RCC 7860 (cell line): ENCODE measurements at places on chromosomes 16 and 17.

DNA sequence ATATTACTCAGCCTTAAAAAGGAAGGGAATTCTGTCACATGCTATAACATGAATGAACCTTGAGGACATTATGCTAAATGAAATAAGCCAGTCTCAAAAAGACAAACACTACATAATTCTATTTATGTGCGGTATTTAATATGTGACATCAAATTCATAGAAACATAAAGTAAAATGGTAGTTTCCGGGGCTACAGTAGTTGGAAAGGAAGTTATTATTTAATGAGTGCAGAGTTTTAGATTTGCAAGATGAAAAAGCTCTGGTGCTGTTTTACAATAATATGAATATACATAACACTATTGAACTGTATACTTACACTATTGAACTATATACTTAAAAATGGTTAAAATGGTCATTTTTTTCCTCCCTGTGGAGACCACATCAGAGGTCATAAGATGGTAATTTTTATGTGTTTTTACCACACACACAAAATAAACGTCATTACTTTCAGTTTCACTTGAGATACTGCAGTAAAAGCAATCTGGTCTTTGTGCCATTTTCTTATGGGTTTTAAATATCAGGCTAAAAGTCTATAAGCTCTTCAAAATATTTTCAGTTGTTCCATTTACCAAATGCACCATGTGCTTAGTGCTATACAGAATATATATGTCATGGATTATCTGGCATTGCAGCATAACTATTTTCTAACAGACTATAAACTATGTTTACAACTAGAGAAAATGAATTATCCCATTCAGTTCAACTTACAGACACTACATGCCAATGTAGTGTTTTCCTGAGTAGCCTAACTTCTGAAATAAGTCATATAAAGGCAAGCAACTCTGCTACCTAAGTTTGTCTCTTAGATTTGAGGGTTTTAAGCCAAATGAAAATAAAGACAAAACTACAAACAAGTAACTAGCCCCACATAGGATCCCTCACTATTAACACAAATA, 90.9 kb downstream of the SPAG9 start:
- no peak for DNase-seq

DNA sequence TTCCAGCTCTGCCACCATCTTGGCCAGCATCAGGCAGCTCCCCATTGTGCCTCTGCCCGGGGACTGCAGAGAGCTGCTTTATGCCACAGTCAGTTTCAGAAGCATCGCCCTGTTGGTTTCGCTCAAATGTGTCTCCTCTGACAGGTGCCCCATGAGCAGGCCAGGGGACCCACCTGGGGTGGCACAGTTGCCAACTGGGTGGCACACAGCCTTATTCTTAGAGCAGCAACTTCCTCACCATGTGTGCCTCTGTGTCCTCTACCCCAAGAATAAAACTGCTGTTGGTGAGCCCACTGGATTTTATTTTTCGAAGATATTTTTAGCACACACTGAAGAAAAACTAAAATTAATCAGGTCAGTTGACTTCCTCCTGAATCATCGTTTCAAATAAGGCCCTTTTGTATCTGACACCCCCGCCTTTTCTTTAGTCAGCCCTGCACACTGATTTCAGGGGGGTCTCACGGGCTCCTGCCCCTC, 44.9 kb upstream of the CACNG5 start:
- DNase-seq, result no peak

GRCh38 chr16:6428861-6429260, 903.8 kb upstream of the RBFOX1 start:
- DNase-seq, result no peak

DNA sequence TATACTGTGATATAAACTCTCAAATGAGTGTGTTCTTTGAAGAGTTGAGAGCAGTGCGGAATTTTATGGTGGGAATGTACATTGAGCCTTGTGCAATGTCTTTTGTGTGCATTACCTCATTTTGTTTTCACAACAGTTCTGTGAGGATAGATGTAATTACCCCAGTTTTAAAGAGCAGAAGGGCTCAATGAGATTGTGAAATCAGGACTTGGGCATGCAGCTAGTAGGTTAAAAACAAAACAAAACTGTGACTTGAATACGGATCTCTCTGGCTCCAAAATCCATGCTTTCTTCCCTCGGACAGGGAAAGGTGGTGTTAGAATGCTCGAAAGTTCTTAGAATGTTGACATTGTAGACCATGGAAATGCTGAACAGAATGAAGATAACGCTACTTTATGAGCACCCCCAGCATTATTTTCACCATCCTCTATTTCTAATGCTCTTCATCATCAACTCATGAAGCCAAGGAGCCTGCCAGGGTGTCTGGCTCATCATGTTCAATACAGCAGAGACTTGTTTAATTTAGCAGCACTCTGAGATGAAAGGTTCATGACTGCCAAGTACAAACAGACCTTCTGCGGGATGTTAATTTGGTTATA, 17.1 kb downstream of the MRTFB start:
- no peak for DNase-seq

- no peak for DNase-seq
Measured at GRCh38 chr16:52073024-52073423, 473.9 kb downstream of the TOX3 start.

DNA sequence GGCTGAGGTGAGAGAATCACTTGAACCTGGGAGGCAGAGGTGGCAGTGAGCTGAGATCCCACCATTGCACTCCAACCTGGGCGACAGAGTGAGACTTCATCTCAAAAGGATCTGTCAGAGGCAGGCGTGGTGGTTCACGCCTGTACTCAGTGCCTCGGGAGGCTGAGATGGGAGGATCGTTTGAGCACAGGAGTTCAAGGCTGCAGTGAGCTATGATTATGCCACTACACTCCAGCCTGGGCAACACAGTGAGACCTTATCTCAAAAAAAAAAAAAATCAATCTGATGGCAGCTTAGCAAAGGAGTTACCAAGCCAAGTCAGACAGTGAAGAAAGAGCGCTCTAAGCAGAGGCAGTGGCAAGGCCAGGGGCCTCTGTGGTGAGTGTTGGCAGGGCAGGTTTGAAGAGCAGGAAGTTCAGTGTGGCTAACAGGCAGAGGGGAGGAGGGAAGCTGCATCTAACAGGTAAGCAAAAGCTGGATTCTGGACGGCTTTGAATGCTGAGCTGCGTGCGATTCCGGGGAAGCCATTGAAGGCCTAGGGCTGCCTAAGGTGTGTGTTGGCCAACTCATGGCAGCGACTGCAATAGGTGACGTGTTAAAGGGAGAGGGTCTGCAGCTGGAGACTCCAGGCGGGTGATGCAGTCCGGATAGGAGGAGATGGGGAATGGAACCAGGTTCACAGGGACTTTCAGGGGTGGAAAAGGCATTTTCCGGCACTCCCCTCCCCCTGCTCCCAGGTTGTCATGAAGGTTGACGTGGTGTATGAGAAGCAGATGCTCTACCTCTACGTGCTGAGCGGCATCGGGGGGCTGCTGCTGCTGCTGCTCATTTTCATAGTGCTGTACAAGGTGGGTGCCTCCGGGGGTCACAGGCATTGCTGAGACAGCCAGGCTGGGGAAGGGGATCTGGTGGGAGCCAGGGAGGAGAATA, 7.0 kb downstream of the ZNF768 start:
- no peak for DNase-seq

DNA sequence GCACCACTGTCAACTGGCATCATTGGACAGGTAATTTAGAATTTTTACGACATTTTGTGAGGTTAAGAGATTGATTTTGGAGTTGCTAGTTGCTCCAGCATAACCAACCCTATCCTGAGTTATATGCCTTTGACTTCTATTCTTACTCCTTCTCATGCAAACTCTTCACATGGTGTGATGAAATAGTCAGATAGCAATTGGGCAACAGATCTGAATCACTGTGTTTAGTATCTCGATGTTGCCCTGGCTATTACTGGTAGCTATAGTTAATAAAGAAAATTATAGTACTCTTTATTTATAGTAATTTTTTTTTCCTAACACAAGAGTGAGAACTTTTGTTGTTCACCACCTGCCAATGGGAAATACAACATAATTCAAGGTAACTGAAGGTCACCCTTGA, 494.8 kb upstream of the TOM1L1 start:
- DNase-seq, result no peak

DNA sequence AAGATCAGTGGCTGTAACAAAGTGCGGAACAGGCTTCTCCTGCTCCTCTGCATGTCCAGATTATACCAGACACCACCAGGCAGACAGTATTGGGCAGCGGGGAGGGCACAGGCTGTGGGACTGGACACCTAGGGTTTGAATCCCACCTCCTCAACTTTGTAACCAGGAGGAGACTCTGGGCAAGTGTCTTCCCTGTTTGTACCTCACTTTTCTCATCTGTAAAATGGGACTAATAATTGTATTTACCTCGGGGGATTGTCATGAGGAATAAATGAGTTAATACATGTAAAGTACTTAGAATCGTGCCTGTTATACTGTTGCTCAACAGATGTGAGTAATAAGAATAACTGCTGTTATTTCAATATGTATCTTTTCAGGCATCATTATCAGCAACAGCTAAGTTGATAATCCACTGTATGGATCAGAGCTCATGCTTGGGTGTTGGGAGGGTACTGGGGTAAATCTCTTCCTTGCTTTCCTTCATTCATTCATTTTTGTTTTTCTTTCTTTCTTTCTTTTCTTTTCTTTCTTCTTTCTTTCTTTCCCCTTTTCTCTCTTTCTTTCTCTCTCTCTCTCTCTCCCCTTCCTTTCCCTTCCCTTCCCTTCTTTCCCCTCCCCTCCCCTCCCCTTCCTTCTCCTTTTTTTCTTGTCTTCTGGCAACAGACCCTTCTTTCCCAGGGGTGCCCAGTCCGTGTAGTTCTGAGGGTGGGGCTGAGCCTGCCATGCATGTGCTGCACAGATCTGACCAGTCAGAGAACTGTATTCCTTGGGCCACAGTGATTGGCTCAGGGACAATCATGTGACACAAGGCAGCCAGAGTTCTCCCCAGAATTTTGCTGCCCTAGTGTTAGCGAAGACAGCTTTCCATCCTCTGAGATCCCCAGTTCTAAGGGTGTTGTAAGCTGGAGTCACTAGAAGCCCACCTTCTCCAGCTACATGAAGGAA, 25.3 kb upstream of the BRD7 start:
- no peak for DNase-seq

GRCh38 chr16:85607321-85607765, 5.8 kb upstream of the GSE1 start:
- DNase-seq, result no peak

DNA sequence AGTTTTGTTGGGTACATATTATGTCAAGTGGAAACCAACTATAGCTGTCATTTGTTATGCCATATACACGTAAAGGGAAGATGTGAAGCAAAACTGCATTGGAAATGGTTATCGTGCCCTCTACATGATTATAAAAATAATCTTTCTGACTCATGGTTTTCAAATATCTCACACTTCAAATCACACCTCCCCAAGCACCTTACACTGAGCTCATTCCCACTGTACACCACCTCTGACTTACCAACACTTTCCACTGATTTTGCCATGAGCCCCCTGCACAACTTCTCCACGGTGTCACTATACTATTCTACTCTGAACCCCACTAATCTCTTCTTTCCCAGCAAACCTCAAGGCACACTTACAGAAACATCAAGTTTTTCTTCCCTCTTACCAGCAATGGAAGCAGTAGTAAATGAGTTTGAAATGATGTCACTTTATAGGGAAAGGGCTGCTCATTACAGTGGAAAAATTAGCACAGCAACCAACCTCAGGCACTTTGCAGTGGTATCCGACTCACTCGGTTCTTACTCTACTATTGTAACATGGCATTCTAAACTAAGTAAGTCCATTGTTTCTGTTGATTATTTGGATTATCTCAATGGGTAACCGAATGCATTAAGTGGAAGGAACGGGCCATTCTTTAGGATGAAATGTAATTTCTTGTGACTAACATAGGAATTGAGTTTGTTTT, 18.7 kb downstream of the ZNF821 start:
- no peak for DNase-seq

- no peak for DNase-seq
Measured at GRCh38 chr16:21685034-21685455, 21.3 kb downstream of the OTOA start.

GRCh38 chr17:59621771-59622170, 2.1 kb downstream of the CLTC start:
- DNase-seq, result no peak

- peak; percentile 69 for DNase-seq
Measured at GRCh38 chr16:51577621-51578303, 426.7 kb upstream of the SALL1 start.

DNA sequence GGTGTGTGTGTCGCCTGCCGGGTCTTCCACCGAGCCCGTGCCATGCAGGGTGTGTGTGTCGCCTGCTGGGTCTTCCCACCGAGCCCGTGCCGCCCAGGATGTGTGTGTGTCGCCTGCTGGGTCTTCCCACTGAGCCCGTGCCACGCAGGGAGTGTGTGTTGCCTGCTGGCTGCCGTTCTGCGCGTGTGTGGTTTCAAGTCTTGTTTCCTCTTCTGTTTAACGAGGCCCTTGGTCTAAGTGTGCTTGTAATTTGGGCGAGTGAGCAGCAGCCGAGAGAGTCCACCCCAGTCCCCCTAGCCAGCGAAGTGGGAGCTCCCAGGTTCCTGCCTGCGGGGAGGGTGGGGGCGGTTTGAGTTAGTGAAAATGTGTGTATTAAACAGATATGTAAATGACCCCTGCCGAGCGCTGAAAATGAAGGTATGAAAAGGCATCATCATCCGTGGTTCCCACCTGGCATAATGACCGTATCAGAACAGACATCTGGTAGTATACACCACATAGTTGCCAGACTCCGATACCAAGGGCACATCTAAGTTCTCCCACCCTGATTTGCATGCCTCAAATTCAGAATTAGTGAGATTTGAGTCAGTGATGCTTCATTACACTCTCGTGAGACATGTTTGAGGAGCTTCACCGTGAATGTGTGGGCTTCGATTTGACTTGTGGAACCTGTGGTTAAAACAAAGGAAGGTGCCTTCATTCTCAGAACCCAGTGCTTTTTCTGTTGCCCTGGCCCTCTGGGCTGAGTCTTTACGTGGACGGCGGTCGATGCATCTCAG, 114.5 kb upstream of the CHMP6 start:
- DNase-seq, result no peak

- DNase-seq, result no peak
Measured at GRCh38 chr16:80375973-80376372, 164.8 kb upstream of the DYNLRB2 start.

DNA sequence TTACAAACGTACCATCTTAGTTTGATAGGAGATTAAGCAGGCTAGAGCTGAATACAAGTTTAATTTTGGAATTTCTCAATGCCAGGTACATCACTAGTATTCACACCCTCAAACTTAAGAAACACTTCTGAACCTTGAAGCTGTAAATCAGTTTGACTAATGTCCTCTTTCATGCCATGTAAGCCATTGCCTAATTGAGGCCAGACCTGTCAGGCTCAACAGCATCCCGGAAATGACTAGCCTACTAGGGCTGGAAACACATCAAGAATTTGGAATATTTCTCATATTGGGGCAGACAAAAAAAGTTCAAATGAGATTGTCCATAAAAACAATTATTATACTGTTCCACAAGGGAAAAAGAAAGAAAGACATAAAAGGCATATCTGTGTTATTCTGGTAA, 1.7 kb downstream of the USP32 start:
- DNase-seq, result peak; percentile 27
